ENCODE measurements at places on chromosomes 2 and 18.

GRCh38 chr2:134588556-134588955, 130.2 kb downstream of the TMEM163 start:
- DNase-seq, result no peak

GRCh38 chr2:219204425-219205164, 2.0 kb upstream of the ZFAND2B start:
- DNase-seq, result no peak

- DNase-seq, result no peak
Measured at GRCh38 chr2:40027968-40028367, 248.9 kb upstream of the THUMPD2 start.

- peak; percentile 69 for DNase-seq
Measured at GRCh38 chr2:197599285-197599965, 76.0 kb downstream of the RFTN2 start.

GRCh38 chr2:85873679-85874078, 15.1 kb downstream of the ST3GAL5 start:
- no peak for DNase-seq

GRCh38 chr2:20250436-20250835, 25.5 kb upstream of the SDC1 start:
- no peak for DNase-seq

GRCh38 chr2:66439812-66440542, 5.1 kb downstream of the MEIS1 start:
- peak; percentile 64 for DNase-seq

Data from cardiac fibroblast (primary cell).